Stimulated activated CD8-positive, alpha-beta memory T cell treated with anti-CD3 and anti-CD28 coated beads, Interleukin-2, amount 100 ng/mL, for 1 hour (primary cell): ENCODE measurements at places on chromosomes 2 and 18.

DNA sequence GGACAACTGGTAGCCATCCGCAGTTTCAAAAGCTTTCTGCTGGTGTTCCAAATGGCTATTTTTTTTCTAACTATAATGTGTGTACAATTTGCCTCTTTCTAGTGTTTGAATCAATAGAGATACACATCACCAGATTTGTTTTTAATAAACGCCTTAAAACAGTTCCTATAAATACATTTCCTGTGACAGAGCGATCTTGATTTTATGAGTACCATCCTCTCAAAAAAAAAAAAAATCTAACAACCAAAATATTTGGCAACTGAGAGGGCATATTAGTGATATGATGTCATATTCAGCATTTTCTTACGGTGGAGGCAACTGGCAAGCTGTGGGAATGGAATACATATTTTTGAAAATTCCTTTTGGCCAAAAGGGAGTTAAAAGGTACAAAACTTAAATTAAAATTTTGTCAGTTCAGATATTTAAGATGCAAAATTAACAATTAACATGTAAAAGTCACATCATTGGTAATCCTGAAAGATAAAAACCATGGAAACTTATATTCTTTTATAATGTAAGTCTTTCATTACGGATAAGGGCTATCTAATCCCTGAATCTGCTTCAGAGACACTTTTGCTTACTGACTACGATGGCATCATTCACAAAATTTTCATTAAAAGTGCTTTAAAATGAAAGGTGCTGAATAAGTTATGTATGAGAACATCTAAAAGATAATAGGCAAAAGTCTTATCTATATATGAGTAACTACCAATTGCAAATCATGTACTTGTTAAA lies 268.4 kb downstream of the TCF4 start:
- DNase-seq = no peak

DNA sequence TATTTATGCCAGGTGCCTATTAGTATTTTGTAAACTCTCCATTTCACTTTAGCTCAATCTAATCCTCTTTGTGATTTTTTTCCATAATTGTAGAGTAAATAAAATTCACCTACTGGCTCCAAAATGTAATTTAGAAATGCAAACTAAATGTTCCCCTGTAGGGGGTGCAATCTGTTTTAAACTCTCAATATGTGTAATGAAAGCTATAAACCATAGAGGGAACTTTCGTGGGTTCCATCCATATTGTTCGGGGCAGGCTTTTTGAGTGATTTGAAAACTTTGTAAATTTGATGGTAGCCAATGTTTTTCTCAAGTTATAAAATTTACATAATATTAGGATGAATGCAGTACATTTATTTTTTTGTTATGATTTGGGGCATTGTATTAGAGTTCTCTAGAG lies 49.4 kb downstream of the TSPYL6 start:
- no peak for DNase-seq

- DNase-seq = no peak
Measured at GRCh38 chr2:162965191-162965590, 126.6 kb upstream of the KCNH7 start.

DNA sequence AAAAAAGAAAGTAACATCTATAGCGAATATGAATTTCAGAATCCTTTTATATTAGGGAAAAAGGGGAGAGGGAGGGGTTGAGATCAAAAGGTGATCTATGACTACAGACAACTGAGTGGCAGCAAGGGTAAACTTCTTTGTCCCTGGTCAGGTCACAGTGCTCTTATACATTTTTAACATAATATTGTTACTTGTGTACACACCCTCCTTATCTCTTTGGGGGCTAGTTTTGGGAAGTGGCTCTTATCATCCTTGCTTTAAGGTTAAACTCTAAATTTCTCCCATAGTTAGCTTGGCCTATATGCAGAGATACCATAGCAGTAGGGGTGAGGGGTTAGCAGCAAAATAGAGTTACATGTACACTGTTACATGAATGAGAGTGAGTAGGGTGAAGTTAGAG lies 31.6 kb upstream of the ATG16L1 start:
- DNase-seq = no peak

DNA sequence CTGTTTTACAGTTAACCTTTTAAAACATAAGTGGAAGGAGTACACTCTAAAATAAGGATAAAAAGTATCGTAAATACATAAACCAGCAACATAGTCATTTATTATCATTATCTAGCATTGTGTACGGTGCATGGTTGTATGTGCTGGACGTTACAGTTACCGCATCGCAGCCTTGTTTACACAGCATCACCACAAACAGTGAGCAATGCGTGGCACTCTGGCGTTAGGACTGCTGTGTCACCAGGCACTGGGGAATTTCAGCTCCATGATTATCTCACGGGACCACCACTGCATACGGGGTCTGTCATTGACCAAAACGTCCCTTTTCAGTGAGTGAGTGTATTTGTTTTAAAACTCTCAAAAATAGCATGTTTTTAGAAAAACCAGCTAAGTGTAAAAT lies 103.0 kb upstream of the SNTG2 start:
- DNase-seq = no peak

DNA sequence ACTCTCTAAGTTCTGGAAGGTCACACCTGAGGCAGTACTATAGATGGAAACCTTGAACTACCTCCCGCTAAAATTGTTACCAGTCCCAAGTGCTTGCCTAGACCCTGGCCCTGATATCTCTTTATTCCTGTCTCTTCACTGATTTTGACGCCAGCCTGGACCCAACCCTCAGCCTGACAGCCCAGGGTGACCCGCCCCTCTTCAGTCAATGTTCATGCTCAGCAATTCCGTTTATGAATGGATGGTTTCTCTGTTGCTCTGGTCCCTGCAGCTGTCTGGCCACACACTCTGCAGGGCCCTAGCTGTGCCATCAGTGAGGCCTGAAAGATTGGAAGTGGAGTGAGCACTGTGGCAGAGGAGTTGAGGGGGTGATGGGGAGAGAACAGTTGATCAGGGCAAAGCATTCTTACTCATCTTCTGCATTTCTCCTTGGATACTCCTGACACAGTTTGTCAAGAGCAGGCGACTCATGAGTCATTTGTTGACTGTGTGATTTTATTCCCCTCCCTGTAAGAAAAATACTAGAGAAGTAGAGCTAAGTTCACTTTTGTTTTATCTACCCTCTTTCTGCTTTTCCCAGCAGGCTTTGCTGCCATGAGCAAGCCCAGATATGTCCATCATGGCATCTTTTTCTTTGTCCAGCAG lies 46.0 kb downstream of the NPAS2 start:
- DNase-seq = no peak

GRCh38 chr2:169066897-169067296 lies 2.5 kb upstream of the DHRS9 start:
- DNase-seq = no peak
